NCI-H524 treated with DMSO at 0.1 percent for 48 hours (cell line): ENCODE measurements at places on chromosomes 12 and 14.

DNA sequence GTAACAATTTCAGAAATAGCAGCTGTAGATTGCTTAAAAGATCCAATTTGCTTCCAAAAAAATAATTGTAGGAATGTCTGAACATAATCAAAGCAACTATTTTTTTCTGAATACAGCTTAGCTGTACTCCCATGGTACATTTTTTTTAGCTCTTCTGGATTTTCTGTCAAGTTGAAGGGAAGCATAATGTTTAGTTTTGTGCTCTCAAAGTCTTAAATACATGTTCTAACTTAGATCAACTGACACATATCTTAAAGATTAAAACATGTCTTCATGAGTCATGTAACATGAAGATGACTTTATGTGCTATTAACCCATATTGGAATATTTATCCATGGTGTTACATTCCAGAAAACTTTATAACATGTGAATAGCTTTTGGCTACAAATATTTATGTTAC lies 255.7 kb downstream of the BTG1 start:
- no peak for DNase-seq

GRCh38 chr14:56989359-56989758 lies 179.1 kb upstream of the OTX2 start:
- DNase-seq: no peak

GRCh38 chr14:39376667-39377403 lies 55.4 kb downstream of the FBXO33 start:
- DNase-seq: no peak

GRCh38 chr12:89134213-89134770 lies 218.0 kb downstream of the DUSP6 start:
- no peak for DNase-seq

GRCh38 chr14:24944800-24945199 lies 105.1 kb downstream of the STXBP6 start:
- no peak for DNase-seq

GRCh38 chr12:31325524-31325875 lies 450 bp downstream of the SINHCAF start:
- no peak for DNase-seq

DNA sequence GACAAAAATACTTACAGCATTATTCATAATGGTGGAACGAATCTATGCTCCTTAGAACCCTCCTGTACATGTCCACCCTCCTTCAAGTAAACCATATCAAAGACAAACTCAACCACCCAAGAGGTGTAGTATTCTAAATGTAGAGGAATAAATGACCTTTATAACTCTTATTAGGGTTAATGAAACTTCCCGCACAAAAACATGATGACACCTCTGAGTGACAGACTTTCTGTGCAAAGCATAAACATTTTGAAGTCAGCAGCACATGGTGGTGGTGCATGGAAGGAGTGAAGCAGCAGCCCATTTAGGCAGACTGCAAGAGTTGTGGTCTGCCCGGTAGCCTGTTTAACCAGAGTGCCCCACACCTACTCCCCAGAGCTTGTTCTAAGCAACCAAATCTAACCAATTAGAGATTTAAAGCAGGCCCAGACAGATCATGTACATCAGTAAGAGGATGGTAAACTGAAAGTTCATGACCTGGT lies 615 bp upstream of the ASB8 start:
- no peak for DNase-seq

GRCh38 chr14:23704890-23705289 lies 68.7 kb downstream of the DHRS2 start:
- DNase-seq: no peak
